ENCODE measurements at places on chromosomes 1 and 21.
A peak's percentile ranks its signal among the peaks of the same experiment; 100 is the strongest.

GRCh38 chr1:233356705-233356987 lies 29.1 kb downstream of the MAP3K21 start:
- DNase-seq, result no peak

DNA sequence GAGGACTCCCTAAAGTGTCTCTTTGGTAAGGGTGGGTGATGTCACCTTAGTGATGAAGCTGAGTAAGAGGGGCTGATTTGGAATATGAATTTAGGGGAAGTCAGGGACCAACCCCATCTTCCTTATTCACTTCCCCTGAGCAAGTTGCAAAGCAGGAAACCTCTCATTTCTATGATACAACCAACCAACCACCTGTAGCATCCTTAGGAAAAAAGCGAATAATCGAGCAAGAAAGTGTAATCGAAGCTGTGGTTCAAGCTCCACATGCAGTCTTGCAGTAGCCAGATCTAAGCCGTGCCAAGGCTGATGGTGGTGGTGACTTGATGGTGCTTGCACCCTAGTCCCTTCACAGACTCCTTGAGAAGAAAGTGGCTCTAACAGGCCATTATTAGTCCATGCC lies 3.2 kb downstream of the TEX35 start:
- no peak for DNase-seq

GRCh38 chr1:4699376-4700301 lies 45.2 kb downstream of the AJAP1 start:
- DNase-seq, result no peak

DNA sequence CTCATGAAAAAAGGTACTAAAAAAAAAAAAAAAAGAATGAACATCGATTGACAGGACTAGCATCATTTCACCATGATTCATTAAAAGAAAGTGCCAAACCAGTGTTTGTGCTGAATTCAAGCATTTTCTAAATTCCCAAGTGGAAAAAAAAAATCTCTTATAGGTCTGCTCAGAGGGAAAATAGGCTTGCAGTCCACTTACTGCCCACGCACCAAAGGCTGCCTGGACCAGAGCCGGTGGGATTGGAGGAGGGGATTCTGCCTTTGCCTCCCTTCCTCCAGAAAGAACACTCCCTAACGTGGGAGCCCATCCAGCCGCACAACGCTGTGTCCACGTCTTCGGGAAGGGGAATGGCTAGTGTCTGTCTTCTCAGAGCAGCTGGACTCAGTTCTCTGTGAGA lies 5.5 kb upstream of the TRAPPC10 start:
- no peak for DNase-seq

GRCh38 chr21:26949830-26950229 lies 17.1 kb downstream of the ADAMTS5 start:
- DNase-seq, result no peak

GRCh38 chr1:117673405-117673804 lies 67.6 kb downstream of the TENT5C start:
- DNase-seq, result no peak

- no peak for DNase-seq
Measured at GRCh38 chr1:234565132-234565531, 44.8 kb downstream of the IRF2BP2 start.

DNA sequence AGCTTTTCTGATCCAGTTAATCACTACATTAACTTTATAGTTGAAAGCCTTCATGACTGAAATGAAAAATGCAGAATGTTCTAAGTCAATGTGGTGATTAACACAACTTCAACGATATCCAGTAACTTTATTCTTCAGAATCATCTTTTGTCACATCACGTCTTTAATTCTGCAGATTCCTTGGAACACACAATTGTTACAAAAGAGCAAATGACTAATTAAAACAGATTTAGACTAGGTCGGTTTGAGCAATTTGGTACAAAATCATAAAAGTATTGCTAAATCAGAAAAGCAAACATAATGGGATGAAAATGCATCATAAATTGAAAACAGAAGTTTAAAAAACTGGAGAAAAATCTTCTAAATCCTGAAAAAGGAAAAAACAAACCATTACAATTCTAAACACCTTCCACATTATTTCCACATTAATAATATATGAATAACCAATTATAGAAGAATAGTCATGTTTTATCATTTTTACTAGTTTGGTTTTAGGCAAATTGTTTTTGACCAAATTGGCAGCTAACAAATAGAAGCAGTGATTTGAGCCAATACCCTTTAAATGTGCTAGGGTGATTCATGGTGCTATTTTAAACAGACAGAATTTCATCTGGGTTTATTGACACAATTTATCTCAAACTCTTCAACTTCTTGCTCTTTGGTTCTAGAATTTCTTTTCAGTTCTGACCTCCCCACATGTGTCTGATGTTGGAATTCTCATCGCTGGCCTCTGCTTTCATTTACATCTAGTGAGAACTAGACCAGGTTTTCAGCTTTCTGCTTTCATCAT lies 468.1 kb upstream of the PTBP2 start:
- DNase-seq, result no peak

DNA sequence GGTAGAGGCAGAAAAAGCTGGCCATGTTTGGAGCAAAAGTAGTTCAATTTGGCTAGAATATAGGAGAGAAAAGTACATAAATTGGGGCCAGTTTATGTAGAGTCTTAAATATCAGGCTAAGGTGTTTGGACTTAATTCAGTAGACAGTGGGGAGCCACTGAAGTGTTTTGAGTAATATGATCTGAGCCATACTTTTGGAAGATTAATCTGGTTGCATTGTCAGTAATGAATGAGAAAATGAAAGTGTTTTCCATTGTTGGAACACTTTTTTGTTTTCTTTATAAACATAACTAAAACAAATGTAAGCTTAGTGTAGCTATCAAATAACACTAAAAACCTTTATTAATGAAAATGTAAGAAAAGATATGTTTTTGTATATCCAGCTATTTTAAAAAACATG lies 42.1 kb downstream of the POU2F1 start:
- no peak for DNase-seq

- no peak for DNase-seq
Measured at GRCh38 chr1:209323743-209324142, 259.8 kb upstream of the CAMK1G start.

GRCh38 chr1:47729685-47730084 lies 267.5 kb downstream of the TRABD2B start:
- DNase-seq, result no peak

GRCh38 chr1:15218287-15219279 lies 28.4 kb upstream of the FHAD1 start:
- no peak for DNase-seq

DNA sequence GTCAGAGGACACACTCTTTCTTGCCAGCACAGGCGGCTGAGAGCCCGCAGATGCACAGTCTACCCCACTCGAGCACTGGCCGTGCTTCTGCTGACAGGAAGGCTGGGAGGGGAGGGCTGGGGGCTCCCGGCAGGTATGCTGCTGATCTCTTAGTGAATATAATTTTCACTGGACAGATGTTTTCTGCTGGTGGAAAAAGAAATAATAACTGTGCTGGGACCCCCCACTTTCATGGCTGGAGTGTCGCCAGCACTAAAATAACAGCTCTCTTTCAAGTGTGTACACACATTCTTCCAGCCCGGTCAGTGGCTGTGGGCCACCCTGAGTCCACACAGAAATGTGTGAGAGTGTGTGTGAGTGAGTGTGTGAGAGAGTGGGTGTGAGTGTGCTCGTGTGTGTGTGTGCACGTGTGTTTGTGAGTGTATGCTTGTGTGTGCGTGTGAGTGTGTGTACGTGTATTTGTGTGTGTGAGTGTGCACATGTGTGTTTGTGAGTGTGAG lies 167.7 kb upstream of the USP24 start:
- no peak for DNase-seq

DNA sequence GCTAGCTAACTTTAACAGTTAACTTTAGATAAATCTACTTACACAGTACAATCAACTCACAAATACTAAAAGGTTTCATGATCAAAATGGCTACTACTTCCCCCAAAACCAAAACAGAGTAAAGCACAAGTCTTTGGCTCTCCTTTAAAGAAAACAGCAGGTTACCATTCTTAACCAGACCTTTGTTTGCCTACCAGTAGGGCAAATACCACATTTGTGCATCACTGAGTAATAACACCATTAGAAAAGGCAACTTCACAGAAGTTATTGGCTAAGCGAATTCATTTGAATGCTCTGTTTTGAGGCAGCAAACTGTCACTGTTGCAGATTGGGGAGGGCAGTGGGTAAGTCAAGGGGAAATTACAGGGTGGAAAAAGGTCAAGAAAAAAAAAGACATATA lies 17.3 kb upstream of the SERPINC1 start:
- no peak for DNase-seq

DNA sequence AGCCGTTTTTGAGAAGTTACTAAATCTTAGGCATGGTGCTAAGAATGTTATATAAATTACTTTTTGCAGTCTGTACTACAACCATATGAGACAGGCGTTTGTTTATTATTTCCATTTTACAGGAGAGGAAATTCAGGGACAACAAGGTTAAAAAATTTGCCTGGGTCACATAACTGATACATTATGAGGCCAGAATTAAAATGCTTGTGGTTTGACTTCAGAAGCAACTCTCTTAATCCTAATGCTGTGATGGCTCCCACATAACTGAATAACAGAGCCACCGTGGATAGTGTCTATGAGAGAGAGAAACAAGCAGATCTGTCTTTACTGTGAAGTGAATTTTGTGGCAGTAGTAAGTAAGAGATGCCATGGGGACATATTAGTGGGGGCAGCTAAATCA lies 184.9 kb downstream of the NCAM2 start:
- DNase-seq, result no peak

DNA sequence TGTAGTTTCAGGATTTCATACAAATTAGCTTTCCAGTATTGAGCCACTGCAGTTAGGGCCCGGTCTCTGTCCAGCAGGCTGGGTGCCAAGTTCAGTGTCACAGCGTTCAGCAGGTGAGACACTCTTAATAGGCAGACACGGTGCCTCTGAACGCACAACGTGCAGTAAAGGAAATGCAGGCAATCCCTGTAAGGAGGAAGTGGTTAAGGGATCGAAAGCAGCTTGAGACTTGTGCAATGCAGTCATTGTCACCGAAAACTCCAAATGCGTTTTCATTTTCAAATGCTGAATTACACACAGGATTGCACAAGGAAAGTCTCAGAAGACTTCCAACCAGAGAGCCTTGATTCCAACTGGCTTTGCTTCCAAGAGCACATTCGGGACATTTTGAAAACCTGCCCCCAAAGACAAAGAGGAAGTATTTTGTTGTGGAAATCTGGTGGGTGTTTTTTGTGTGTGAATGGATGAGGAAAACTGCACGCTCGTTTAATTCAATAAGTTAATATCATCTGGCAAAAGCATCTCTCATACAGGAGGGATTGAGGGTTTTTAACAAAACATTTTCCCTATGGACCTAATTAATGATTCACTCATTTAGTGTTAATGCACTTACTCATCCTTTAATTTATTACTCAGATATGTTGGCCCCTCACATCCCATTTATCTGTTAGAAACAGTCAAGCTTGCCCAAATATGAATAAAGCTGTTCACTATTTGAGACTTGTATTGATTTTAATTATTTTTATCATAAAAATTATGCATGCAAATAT lies 61.6 kb downstream of the PTGS2 start:
- DNase-seq, result peak; percentile 49

- no peak for DNase-seq
Measured at GRCh38 chr21:37565530-37566223, 199.1 kb downstream of the DYRK1A start.

GRCh38 chr1:72662918-72663317 lies 380.6 kb upstream of the NEGR1 start:
- no peak for DNase-seq

- no peak for DNase-seq
Measured at GRCh38 chr1:92804721-92805201, 19.9 kb upstream of the EVI5 start.

GRCh38 chr1:79839882-79840281 lies 833.4 kb upstream of the ADGRL4 start:
- no peak for DNase-seq

GRCh38 chr21:33196941-33197374 lies 32.8 kb upstream of the IFNAR2 start:
- DNase-seq, result peak; percentile 49

DNA sequence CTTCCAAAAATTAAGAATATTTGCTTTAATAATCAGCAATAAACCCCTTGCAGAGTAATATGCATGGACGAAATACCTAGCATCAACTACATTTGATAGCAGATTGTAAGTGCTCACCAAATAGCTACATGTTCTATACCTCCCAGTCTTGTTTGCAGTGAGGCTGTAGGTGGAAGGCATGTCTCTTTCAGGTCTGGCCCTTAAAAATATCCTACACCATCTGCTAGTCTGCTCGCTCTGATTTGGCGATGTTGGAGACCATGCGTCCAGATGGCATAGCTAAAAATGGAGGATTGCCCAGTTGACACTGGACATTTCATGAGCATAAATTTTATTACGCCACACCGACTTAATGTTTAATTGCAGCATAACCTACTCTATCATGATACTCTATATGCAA lies 47.1 kb downstream of the SSX2IP start:
- no peak for DNase-seq

- no peak for DNase-seq
Measured at GRCh38 chr1:114286960-114287359, 133.3 kb upstream of the SYT6 start.

DNA sequence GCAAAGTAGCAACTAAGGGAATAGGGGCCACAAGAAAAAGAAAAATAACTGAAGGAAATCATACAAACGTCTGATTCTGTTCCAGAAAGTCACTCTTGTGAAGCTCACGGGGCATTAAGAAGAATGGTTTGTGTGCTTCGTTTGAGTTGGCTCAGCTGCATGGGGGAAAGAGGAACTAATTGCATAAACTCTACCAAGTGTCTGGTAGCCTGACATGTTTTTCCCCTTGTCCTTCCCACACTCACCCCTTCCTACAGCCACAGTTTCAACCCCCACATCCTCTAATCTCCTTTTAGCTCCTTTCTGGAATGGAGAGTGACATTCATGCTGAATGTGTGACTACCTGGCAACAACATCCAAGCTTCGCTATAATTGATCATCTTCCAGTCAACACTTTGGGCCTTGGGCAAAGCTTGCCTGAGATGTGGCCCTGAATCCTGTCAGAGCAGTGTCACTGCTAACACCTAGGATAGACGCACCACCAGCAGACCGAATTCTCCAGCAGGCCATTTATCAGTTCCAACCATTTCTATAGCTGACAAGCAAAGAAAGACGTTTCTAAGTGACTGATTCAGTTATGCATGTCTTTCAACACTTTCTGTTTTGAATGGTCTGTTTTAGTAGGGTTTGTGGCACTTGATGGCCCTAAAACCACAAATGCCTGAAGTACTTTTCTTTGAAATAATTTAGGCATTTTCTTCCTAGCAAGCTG lies 439.6 kb downstream of the TTLL7 start:
- no peak for DNase-seq

DNA sequence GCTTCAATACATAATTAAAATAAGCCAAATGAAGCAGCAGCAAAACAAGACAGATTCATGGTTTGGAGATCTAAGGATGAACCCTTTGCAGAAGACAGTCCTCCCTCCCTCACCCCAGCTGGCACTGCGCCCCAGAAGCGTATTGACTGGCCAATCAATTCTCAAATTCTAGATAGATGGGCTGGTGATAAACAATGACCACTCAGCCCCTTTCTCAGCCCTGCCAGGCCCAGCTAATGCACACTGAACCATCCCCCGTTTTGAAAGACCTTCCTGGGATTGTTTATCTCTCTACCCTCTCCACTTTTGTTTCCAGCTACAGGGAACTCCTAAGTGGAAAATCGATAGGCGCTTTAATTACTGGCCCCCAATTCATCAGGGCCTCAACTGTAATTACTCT lies 29.0 kb downstream of the TNR start:
- DNase-seq, result no peak
